ENCODE measurements at places on chromosomes 3 and 15. TPM values are rescaled to one million over a fixed set of nuclear protein-coding genes. Genes with fewer than 3 reads are reported as not detected.

Gene LINGO1
- total RNA-seq, result not detected

Gene PLCB2
- 1.3 TPM for total RNA-seq

GRCh38 chr3:136982520-136983138 is 24.8 kb downstream of the IL20RB start:
- DNase-seq, result no peak

- DNase-seq, result no peak
Observed at GRCh38 chr3:126955004-126955790, 27.7 kb upstream of the PLXNA1 start.

- DNase-seq, result no peak
Observed at GRCh38 chr3:131169331-131169730, 142.7 kb downstream of the NEK11 start.

GRCh38 chr3:151541178-151541577 is 80.3 kb upstream of the IGSF10 start:
- peak; percentile 93 for DNase-seq

Gene SLC49A4
- total RNA-seq, result 37.0 TPM

Gene GP9
- total RNA-seq, result not detected

- DNase-seq, result no peak
Observed at GRCh38 chr15:81914734-81915256, 131.0 kb downstream of the MEX3B start.

DNA sequence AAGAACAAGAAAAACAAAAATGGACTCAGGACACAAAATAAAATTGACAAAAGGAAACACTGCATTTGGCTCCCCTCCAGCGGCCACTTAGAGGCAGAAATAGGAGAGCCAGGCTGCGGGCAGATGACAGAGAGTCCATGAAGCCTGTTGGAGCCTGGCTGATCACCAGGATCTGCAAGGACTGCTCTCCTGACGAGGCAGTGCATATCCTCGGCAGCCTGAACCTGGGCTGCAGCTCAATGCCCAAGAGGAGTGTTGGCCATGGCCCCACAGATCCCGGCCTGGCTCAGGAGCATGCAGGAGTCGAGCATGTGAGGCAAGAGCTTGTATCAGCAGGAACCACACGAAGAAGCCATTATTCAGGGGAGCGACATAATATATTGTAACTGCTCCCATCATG is 199.8 kb downstream of the STT3B start:
- DNase-seq, result no peak

Gene KLF15
- total RNA-seq, result 0.12 TPM

DNA sequence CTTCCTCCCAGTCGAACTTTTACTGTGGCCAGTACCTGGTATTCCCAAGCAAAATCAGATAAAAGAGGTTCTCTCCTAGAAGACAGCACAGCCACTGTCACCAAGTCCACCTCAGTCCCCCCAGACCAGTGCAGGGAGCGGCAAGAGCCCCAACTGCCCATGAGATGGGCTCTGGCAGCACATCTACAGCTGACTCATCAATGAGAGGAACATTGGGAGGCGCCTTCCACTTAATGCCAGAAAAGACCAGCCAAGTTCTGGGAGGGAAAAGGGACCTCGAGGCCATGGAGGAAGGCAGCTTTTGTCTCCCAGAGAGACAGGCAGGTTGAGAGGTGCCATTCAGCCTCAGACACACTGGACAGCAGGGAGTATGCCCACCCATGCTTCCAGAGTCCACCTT is 28.2 kb downstream of the POC1A start:
- no peak for DNase-seq

Gene CHDH
- total RNA-seq, result 3.2 TPM

GRCh38 chr3:25775936-25776335 is 7.3 kb downstream of the NGLY1 start:
- no peak for DNase-seq

DNA sequence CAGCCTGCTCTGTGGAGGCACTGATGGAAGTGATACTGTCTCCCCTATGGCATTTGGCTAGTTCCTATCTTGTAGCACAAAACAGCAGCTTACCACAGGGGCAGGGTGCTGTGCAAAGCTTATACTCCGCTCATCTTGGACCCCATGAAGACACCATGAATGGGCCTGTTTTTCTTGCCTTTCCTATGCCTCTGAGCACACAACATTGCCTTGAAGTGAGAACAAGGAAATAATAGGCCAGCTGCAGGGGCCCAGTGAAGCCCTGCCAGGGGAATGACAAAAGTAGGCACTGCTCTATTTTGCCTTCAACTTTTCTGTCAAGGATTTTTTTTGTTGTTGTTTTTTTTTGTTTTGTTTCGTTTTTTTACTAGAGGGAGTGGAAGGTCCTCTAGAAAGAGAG is 110.3 kb downstream of the PDE8A start:
- no peak for DNase-seq

GRCh38 chr3:38533285-38533976 is 37.3 kb downstream of the EXOG start:
- no peak for DNase-seq

DNA sequence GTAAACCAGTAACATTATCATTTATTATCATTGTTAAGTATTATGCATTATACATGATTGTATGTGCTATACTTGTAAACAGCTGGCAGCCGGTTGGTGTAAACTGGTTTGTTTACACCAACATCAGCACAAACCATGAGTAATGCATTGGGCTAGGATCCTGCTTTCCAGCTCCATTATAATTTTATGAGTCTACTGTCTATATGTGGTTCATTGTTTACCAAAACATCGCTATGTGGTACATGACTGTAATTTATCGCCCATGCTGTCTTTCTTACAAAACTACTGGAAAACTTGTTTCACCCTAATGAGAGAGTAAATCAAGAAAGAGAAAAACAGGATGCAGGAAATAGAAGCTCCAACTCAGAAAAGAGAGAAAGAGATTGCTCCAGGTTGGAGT is 224.8 kb upstream of the CBLB start:
- DNase-seq, result peak; percentile 23

DNA sequence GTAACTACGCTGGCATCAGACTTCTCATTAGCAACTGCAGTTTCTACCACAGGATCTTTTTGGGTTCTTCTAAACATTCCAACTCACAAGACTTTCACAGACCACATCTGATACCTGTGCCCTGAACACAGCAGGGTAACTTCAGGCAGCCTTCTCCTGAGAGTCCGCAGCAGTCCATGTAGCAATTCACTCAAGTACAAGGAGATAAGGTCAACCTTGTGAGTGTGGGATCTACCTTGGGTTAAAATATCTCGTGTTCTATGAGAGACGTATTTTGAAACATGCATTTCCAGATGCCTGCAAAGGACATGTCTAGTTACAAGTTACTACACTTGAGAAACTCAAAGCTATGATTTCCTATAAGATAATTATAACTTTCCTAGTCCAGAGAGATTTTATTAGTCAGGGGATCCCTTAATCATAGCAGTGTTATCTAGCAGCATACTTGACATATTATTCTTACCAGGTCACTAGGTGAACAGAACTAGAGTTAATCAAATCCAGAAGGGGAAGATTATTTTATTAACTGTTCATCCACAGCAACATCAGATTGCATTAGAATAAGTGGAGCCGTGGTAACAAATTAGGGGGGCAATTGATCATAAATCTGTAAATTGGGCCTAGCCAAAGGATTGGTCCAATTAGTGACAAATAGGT is 66.4 kb downstream of the ASTE1 start:
- no peak for DNase-seq

- peak; percentile 51 for DNase-seq
Observed at GRCh38 chr15:67142767-67143100, 77.3 kb downstream of the SMAD3 start.

DNA sequence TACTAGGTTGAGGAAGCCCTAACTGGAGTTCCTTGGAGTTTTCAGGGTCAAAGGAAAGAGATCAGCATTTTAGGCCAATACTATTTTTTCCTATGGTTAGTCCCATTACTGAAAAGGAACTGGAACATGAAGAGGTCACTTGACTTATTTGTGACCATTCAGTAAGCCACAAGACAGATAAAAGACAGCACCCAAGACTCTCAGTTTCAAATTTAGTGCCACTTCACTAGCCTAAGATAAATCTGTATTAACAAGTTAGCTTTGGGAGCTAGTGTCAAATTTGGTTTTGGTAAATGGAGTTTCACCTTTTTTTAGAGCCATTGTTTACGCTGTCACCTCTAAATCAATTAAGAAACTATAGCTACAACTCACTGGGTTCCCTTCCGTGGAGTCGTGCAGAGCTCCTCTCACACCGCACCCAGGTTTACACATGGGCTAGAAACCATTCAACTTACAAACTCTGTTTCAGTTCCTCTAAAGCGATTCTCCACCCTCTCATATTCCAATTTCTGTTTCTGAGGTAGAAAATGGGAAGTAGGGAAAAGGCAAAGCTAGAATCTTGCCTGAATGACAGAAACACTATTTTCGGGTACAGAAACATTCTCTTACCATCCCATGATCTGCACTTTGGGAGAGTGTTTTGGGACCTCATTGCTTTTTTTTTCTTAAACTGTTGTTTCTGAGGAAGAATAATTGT is 14.4 kb downstream of the CCDC32 start:
- DNase-seq, result no peak

GRCh38 chr15:30999729-31000128 is 8.3 kb upstream of the MTMR10 start:
- DNase-seq, result no peak
